Sigmoid colon (tissue), 7 donors: ENCODE measurements at places on chromosomes 16 and 17. TPM values are rescaled to one million over a fixed set of nuclear protein-coding genes. Genes with fewer than 3 reads are reported as not detected.

The CEP112 gene
- 4.2 TPM for polyA plus RNA-seq

The KRTAP17-1 gene
- not detected for polyA plus RNA-seq

The KIF19 gene
- polyA plus RNA-seq: 0.92 TPM

The LPO gene
- not detected for polyA plus RNA-seq

The PPL gene
- polyA plus RNA-seq: 27.0 TPM

The ZG16B gene
- 147 TPM for polyA plus RNA-seq

The NPIPA7 gene
- polyA plus RNA-seq: 6.7 TPM

The JPH3 gene
- under 0.01 TPM for polyA plus RNA-seq

The SYNGR3 gene
- polyA plus RNA-seq: 1.2 TPM

The SLC6A2 gene
- not detected for polyA plus RNA-seq

The TRPV3 gene
- polyA plus RNA-seq: 3.1 TPM

The NTN1 gene
- polyA plus RNA-seq: 0.69 TPM

The SOCS1 gene
- 26.4 TPM for polyA plus RNA-seq

The HBA2 gene
- polyA plus RNA-seq: 5.3 TPM

The PGS1 gene
- polyA plus RNA-seq: 36.9 TPM

- no peak for DNase-seq
Observed at GRCh38 chr16:68434624-68435210, 13.6 kb downstream of the SMPD3 start.

DNA sequence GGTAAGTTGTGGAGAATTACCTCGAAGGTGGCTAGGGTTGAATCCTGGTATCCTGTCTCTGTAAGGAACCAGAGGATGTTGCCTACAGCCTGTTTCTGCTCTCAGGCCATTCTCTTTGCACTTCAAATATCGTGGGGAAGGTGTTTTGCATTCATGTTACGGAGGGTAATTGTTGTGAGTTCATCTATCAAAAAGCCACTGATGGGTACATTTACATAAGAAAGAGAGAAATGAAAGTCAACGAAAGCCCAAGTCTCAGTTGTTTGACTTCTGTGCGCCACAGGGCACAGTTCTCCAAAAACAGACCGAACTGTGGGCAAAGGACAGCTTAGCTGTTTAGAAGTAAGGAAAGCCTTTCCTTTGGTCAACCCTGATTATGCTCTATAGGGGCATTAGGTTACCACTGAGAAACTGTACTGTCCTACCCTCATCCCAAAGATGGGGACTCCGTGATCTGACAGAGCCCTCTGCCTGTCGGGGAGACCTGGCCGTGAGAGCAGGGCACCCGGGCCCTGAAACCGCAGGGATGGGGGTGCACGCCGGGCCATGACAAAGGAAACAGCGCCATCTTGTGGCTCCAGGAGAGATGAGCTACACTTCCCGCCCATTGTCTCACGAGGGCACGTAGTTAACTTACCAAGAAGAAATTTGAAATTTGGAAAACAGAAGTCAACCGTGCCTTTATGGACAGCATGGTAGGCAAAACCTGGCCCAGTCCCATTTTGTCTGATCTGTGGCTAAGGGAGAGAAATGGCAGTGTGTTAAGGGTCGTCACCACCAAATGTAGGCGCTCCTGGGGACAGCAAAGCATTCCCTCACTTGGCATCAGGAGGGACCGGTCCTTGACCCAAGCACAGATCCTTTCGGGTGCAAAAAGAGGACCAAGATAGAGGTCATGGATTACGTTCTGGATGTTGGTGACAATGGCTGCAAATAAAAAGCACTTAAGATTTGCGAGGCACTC lies 74.5 kb upstream of the DYNLRB2 start:
- peak; percentile 74 for DNase-seq

GRCh38 chr16:67393111-67393787 lies at the start of gene TPPP3:
Gene TPPP3 (minus strand): TSS chr16:67393498. CDS start chr16:67391111, 2,387 bp downstream.
- DNase-seq: peak; percentile 95

GRCh38 chr17:7404737-7405349 lies 946 bp upstream of the TMEM256 start:
- peak; percentile 90 for DNase-seq

- no peak for DNase-seq
Observed at GRCh38 chr16:9098377-9099090, 7.1 kb downstream of the HAPSTR1 start.

- DNase-seq: no peak
Observed at GRCh38 chr17:77453613-77454241, 313.0 kb downstream of the SEC14L1 start.

DNA sequence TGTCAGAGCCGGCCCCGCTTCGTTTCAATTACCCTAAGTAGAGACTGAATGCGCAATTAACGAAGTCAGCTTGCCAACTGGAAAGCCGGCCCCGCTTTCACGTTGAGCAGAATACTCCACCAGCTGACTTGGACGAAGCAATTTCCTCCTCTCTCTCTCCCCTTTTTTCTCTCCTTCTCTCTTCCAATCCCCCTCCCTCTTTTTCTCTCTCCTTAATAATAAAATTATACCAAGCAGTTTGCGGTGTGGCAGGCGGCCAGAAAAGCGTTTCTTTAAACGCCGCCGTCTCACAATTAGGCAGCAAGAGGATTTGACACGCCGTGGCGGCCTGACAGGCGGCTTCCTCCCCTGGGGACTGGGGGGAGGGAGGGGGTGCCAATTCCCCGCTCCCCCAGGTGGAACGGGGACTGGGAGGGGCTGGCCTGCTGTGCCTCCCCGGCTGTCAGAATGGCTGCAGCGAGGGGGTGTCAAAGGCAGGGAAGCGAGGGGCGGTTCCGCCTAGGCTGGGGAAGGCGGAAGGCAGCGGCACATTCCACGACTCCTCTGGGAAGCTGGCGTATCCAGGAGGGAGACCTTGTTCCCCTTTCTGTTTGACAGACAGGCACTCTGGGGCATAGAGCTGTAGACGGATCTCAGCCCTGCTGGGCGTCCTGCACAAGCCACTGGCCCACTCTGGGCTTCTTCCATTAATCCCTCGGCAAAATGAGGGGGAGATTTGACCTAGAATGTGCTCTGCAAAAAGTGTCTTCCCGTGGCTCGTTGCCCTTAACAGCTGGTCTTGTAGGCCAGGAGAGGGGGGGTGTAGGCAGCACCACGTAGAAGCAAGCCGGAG lies 52.7 kb downstream of the SREBF1 start:
- no peak for DNase-seq

DNA sequence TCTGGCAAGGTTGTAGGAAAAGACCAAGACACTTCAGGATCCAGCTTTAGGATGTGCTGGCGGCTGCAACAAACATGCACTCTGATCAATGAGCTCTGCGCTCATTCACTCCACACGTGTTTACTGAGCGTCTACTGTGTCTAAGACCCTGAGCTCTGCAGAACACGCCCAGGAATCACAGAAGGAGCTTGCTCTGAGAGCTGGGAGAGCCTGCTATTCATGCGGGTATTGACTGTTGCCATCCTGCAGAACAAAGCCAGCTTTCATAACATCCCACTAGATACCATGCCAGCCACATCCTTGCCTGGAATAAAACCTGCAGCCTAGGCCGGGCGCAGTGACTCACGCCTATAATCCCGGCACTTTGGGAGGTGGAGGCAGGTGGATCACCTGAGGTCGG lies 44.1 kb downstream of the NXN start:
- DNase-seq: no peak

- no peak for DNase-seq
Observed at GRCh38 chr17:3879591-3880417, 13.0 kb downstream of the CAMKK1 start.

- DNase-seq: no peak
Observed at GRCh38 chr17:81902653-81903414, 796 bp downstream of the NPB start.

- DNase-seq: peak; percentile 67
Observed at GRCh38 chr16:9447195-9447551, 355.7 kb downstream of the HAPSTR1 start.

- peak; percentile 85 for DNase-seq
Observed at GRCh38 chr17:951325-952132, 28.0 kb downstream of the NXN start.

- no peak for DNase-seq
Observed at GRCh38 chr17:73890831-73891405, 246.7 kb upstream of the SDK2 start.

DNA sequence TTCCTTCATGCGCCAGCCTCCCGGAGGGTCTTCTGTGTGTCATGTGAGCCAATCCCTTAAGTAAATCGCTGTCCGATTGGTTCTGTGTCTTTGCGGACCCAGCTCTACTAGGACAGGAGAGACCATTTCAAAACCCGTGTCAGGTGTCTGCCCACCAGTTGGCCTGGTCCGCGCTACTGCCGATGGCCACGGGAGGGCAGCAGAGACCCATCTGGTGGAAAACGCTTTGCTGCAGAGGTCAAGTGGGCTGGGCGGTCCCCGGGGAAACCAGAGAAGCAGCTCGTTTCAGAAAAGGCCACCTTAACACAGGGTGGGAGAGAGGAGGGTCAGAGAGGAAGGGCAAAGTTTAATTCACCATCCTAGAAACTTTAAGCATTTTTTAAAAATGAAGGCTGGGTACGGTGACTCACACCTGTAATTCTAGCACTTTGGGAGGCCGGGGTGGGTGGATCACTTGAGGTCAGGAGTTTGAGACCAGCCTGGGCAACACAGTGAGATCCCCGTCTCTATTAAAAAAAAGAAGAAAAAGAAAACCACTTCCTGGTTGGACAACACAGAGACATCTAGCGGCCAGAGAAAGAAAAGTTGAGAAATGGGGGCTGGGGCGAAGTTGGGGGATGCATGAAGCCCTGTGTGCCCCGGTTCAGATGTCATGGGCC lies 2.8 kb upstream of the CIBAR2 start:
- DNase-seq: peak; percentile 93

DNA sequence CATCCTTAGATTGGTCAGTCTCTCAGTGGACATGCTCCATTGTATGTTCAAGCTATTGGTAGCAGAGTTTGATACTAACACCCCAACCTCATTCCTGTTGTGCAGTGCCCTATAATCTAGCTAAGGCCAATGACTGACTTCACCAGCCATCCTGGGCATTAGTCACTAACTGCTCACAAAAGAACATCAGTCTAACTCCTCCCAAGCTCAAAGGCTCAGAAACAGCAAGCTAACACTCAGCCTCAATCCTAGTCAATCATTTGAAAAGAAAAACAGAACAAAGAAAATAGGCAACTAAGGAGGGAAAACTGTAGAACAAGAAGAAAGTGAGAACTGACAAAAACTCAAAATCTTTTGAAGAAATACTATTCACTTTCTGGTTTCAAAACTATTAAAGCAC lies 199.1 kb upstream of the C17orf78 start:
- no peak for DNase-seq

GRCh38 chr16:53741546-53741945 lies 37.6 kb downstream of the FTO start:
- DNase-seq: no peak

DNA sequence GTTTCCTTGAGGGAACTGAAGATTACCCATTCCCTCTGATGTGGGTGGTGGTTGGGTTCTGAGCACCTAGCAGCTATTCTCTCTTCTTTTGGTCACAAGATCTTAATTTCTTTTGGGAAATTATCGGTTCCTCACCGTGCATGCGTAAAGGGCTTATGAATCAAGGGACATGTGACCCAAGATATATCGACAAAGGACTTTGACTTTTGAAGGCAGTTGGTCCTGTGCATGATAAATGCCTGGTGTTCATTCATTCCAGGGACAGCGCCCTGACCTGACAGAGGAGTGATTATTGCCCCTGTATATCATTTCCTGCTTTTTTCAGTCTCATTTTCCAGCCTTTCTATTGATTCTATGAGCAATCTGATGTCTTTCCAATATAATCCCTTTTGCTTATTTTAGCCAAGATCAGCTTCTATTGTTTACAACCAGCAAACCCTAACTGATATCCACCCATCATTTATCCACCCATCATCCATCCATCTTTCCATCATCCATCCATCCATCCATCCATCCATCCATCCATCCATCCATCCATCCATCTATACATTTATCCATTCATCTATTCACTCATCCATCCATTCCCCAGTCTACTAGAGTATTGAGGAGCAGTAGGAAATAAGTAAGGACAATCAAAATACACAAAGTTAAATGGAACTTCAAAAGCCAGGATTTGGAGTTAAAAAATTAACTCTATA lies 25.1 kb downstream of the ASIC2 start:
- DNase-seq: no peak

GRCh38 chr16:72426386-72426785 lies 254.4 kb upstream of the PMFBP1 start:
- DNase-seq: no peak

DNA sequence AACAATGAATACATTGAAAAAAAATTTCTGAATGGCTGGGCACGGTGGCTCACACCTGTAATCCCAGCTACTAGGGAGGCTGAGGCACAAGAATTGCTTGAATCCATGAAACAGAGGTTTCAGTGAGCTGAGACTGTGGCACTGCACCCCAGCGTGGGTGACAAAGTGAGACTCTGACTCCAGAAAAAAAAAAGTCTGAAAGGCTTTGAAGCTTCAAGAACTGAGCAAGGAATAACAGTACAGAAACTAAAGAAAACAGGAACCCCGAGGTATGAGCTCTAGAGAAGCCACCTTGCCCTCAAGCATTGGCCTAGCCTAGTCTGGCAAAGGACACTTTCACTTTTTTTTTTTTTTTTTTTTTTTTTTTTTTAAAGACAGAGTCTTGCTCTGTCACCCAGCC lies 45.0 kb downstream of the TEX2 start:
- no peak for DNase-seq

DNA sequence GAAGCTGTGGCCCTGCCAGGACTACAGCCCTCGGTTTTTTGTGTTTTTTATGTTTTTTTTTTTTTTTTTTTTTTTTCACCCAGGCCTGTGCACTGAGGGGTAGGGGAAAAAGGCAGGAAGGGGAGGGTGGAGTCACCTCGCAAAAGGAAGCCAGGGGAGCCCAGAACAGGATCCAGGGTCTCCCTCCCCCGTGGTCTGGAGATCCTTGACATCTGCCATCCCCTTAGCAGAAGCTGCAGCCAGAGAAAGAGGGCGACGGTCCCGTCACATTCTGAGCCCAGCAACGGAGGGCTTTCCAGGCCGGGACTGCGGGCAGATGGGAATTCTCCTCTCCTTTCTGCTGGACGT lies 29.1 kb upstream of the PHOSPHO1 start:
- DNase-seq: no peak

DNA sequence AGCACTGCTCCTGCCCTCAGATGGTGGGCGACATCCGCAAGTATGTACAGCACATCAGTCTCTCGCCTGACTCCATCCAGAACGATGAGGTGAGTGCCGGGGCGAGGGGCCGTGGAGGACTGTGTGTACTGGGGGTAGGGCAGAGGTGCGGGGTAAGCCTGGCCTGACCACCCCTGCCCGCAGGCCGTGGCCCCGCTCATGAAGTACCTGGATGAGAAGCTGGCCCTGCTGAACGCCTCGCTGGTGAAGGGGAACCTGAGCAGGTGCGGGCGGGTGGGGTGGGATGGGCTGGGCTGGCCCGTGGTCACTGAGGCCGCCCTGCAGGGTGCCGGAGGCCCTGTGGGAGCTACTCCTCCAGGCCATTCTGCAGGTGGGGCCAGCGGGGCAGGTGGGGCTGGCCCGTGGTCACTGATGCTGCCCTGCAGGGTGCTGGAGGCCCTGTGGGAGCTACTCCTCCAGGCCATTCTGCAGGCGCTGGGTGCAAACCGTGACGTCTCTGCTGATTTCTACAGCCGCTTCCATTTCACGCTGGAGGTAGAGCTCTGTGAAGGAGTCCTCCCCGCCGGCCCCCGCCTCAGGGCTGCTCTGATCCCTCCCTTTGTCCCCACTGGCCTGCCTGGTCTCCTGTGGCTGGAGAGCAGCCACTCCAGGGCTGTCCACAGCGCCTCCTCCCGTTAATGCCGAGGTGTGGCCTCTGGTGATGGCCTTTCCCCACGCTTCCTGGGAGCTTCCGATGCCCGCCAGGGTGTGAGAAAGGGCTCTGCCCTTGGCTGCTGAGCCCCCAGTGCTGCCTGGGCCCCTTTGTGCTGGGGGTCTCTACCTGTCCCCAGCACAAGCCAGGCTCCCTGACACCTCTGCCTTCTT lies 5.0 kb downstream of the TSR3 start:
- no peak for DNase-seq
